ENCODE measurements at places on chromosomes 1 and 21.
A peak's percentile ranks its signal among the peaks of the same experiment; 100 is the strongest.

DNA sequence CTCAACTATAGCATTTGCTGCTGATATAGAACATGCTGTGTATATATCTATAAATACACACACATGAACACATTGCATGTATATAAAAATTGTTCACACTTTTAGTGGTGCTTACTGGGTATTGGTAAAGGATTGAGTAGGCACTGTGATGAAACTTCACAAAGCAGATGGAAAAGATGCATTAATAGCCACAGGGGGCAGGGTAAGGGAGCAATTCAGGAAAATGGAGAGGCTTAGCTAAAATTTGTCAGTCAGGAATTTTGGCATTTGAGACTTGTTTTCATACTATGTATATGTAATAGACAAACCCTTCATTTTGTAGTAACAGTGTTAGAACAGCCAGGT is 633 bp upstream of the PPFIA4 start:
- no peak for DNase-seq

- no peak for DNase-seq
Observed at GRCh38 chr1:211527006-211527405, 35.0 kb upstream of the RD3 start.

DNA sequence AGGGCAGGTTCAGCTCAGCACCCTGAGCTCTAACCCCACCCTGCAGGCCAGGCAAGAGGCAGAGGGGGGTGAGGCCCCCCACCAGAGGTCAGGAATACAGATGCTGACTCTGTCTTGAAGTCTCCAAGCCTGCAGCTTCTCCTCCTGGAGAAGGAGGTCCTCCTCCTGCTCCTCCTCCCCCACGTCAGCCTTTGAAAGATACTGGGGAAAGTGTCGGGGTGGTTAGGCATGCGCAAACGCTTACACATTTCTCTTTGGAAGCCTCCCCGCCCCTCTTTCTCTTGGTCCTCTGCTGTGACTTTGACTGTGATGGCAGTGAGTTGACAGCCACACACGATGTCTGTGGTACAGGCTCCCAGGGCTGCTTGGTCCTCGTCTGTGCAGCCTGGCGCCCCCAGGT is 65.3 kb downstream of the SPSB1 start:
- no peak for DNase-seq

- DNase-seq = no peak
Observed at GRCh38 chr1:114025609-114026401, 46.5 kb downstream of the OLFML3 start.

GRCh38 chr1:210855440-210855839 is 278.5 kb downstream of the KCNH1 start:
- DNase-seq = no peak

DNA sequence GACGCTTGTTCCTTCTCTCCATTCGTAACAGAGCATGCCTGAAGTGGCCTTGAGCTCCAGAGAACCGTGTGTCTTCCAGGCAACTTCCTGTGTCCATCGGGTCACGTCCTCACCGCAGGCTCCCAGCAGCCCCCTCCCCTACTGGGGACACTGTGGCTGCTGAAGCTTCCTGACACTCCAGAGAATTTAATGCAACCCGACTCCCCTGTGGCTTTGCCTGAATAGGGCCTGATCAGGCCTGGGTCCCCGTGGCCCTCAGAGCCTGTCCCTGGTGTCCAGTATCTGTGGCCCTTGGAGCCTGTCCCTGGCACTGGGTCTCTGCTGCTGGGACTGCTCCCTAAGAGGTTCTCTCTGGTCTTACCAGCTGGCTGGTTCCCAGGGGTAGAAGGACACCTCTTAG is 219.7 kb upstream of the VAMP3 start:
- DNase-seq = no peak

GRCh38 chr1:117128323-117129079 is 7.0 kb upstream of the TRIM45 start:
- peak; percentile 56 for DNase-seq

DNA sequence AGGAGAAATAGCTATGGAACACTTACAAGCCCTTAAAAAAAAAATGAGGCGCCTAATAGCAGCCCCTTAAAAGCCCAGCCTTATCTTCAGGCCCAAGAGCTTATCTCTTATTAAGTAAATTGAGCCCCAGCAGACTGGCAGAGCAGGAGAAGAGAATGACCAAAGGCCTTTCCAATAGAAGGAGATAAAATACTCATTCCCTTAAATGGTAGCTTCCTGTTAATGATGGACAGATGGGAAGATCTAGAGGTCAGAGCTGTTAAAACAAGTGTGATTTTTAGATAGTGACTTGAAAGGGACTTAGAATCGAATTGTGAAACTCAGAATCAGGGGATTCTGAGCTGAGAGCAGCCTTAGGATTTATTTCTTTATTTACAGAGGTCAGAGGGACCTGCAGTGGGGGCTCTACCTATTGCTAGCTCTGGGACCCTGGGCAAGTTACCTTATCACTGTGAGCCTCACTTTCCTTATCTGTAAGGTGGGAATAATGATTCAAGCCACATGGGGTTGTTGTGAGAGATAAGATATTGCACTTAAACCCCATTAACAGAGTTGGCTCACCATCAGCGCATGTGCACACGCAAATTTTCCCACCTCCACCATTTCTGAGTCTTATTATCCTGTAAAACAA is 101.3 kb upstream of the C8B start:
- DNase-seq = no peak

DNA sequence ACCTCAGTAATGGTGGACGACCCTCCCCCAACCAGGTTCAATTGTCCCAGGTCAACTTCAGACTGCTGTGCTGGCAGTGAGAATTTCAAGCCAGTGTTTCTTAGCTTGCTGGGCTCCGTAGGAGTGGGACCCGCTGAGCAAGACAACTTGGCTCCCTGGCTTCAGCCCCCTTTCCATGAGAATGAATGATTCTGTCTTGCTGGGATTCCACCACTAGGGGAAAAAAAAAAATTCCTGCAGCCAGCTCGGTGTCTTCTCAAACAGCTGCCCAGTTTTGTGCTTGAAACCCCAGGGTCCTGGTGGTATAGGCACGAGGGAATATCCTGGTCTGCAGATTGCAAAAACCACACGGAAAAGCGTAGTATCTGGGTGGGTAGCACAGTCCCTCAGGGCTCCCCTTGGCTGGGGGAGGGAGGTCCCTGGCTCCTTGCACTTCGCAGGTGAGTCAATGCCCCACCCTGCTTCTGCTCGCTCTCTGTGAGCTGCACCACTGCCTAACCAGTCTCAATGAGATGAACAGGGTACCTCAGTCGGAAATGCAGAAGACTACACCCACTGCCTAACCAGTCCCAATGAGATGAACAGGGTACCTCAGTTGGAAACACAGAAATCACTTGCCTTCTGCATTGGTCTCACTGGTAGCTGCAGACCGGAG is 41.5 kb downstream of the GBP6 start:
- DNase-seq = no peak

GRCh38 chr1:207058252-207058651 is 5.2 kb downstream of the PFKFB2 start:
- no peak for DNase-seq

- no peak for DNase-seq
Observed at GRCh38 chr1:45621501-45621836, 2.4 kb downstream of the CCDC17 start.

DNA sequence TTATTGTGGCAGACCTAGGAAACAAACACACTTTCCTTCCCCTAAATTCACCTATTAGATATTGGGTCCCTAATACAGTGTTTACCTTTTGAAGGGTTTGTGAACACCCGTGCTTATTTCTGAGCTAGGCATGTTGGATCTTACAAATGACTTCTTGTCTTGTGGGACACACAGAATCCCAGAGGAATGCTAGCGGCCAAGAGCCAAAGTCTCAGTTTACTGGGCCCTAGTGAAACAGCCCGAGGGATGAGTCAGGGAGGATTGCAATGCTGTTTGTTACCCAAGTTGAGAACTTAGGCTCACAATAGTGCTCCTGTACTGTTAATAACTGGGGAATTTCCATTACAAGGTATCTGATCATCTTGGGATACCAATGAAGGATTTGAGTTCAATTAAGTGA is 100.1 kb upstream of the AKT3 start:
- DNase-seq = no peak

GRCh38 chr21:45013260-45013841 is 61.0 kb upstream of the ADARB1 start:
- no peak for DNase-seq

DNA sequence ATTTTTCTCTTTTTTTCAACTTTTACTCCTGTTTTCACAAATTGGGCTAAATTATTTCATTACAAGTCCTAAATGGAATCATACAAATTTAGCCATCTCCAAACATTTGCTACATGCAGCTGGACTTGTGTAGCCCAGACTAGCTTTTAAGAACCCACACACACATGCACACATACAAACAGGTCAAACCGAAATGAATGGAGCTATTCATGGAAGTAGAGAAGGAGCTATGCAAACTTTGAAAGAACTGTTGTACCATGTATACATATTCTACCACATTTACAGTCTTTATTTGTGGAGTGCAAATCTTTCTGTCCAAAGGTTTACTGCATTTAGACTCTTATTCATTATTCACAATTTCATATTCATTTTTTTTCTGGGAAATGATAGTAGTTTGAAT is 189.1 kb upstream of the RNPC3 start:
- peak; percentile 5 for DNase-seq

- no peak for DNase-seq
Observed at GRCh38 chr1:228798548-228798947, 63.3 kb downstream of the RHOU start.

- peak; percentile 74 for DNase-seq
Observed at GRCh38 chr1:6245086-6245868, 1.3 kb downstream of the HES3 start.

- DNase-seq = no peak
Observed at GRCh38 chr1:213737398-213738035, 250.3 kb upstream of the PROX1 start.

- no peak for DNase-seq
Observed at GRCh38 chr1:91712981-91713841, 172.7 kb downstream of the TGFBR3 start.

DNA sequence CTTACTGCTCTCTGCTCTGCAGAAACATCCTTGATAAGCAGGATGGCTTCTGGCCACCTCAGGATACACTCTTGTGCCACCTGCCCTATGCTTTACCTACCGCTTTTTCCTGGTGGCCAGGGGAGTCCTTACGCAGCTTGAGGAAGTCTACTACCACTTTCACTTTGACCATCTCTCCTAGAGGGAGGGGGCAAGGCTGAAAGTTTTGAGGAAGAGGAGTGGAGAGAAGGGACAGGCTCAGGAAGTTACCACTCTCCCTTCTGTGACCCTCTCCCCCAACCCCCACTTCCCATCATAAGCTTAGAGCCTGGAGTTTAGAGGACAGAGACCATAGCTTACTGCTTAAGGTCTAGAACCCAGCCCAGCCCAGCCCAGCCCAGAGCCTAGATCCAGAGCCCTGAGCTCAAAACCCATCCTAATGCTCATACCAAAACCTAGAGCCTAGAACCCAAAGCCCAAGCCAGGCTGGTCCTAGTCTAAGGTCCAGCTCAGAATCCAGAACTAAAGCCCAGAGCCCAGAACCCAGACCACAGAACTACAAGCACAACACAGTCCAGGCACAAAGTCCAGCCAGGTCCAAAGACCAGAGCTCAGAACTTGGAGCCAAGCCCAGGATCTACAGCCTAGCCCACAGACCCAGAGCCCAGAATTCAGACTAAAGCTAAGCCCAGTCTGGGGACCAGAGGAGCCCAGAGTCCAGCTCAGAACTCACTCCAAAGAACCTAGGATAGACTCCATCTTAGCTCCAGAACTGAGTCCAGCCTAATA is 18.0 kb upstream of the MFSD2A start:
- no peak for DNase-seq

DNA sequence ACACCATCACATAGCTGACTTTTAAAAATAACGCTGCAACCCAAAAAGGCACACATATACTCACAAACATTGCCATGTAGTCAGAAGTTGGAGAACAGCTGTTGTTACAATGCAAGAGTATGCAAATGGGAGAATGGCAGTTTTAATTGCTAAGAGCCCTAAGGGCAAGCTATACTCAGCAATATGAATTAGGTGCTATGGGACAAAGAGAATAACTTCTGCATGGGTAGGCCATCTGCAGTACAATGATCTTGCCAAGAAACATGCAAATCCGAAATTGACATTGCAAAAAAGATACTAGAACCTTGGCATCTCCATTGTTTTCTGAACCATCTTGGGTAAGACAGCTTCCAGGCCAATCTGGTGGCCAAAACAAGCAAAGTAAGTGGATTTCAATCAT is 697.8 kb downstream of the LRRIQ3 start:
- DNase-seq = no peak

DNA sequence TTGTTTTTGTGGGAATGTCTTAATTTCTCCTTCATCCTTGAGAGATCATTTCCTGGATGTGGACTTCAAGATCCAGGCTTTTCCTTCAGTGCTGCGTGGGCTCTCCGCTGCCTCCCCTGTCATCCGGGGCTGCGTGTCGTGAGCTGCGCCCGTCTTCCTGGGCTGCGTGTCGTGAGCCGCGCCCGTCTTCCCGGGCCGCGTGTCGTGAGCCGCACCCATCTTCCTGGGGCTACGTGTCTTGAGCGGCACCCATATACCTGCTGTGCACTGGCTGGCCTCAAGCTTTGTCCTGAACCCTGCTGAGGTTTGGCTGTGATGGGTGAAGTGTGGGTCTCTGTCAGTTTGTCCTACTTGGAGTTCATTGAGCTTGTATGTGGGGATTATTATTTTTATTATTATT is 55.1 kb downstream of the PCNT start:
- DNase-seq = no peak

DNA sequence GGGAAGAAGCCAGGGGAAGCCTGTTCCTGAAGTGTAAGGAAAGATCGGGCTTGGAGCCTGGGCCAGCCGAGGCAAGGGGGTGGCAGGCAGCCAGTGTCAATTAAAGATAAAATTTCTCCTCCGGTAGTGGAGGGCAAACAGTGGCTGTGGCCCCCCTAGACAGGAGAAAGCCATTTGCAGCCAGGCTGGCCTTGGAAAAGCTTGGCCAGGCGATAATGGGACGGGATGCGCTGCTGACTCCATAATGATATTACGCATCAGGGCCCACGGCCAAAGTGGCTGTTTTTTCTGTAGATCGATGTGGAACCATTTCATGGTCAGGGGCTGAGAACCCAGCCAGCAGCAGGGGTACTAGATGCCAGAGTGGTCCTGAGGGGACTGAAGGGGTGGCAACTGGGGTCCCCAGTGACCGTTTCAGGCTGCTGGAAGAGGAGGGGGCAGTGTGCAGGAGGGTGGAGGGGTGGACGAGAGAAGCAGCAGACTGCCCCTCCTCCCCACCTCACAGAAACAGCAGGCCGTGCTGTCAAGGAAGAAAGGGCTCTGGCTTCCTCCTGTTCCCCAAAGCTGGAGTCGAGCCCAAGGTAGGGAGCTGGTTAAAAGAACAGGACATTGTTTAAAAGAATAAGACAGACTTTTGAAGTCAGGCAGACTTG is 25.2 kb downstream of the KCNC4 start:
- no peak for DNase-seq

DNA sequence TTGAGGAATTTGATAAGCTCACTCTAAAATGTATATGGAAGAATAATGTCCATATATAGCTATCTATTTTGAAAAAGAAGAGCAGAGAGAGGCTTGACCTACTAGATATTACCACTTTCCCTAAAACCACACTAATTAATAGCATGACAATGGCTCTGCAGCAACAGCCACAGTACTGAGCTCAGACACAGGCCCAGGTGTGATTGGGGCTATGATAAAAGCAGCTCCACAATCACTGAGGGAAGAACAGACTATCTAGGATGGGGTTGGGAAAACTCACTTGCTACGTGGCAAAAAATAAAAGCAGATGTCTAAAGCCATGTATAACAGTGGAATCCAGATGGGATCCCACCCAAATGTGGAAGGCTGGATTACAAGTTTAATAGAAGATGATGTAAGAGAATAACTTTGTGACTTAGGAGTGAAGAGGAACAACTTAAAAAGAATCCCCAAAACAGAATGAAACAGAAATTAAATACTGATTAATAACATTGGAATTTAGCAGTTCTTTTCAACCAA is 80.8 kb upstream of the RAB4A start:
- DNase-seq = no peak

GRCh38 chr1:160664573-160665051 is 17.8 kb upstream of the SLAMF1 start:
- no peak for DNase-seq

Data from SW480 (cell line).